ENCODE measurements at places on chromosomes 7 and 10.

DNA sequence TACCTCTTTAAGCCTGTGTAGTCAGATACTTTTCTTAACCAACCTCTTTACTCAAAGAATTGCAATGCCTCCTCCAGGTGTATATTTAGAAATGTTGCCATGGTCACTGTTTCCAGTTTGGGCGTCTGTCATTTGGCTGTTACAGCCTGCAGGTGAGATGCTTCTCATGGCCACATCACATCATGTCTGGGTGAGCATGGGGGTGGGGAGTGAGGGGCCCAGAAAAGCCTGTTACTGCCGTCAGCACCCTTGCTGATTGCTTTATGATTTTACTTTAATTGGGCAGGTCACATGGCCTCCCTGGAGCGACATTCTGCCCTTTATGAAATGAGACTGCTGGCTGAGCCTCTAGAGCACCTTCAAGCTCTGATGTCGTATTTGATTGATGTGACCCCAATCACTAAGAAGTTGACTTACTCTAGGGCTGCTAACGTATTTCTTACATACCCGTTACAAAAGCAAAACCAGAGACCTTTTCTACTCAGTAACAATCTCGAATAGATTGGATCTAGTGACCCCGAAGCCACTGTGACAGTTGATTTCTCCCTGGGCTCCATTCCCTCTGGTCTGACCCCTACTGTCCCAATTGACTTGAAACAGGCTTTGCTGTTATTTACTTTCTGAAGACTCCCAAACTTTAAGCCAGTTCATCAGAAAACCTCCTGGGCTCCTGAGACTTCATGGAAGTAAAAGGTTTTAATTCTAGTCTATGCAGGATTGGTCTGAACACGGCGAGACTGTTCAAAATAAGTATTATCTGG, 60.7 kb downstream of the OTUD1 start:
- no peak for DNase-seq

DNA sequence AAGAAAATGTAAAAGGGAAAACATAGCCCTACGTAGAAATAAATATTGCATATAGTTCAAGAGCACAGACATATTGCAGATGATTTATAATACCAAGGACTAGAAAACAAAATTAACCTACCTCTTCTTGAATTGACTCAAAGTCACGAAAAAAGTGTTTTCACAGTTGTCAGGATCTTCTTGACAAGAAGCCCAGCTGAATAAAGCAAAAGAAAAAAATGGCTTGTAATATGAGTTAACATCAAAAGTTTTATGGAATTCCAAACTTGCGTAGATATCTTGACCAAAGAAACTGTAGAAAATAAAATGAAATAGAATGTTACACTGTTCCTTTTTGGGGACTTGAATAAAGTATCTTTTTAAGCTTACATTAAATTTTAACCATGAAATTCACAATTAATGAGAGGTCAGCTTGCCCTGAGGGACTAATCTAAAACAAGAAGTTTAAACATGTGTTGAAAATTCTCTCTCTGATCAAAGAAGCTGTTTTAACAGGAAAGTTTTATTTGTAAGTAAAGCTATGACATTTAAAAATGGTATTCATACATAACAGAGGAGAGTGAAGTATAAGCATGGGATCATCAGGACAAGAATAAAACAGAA, 133.1 kb upstream of the SEMA3C start:
- no peak for DNase-seq

- DNase-seq: no peak
Measured at GRCh38 chr7:104983076-104983577, 30.9 kb upstream of the KMT2E start.

DNA sequence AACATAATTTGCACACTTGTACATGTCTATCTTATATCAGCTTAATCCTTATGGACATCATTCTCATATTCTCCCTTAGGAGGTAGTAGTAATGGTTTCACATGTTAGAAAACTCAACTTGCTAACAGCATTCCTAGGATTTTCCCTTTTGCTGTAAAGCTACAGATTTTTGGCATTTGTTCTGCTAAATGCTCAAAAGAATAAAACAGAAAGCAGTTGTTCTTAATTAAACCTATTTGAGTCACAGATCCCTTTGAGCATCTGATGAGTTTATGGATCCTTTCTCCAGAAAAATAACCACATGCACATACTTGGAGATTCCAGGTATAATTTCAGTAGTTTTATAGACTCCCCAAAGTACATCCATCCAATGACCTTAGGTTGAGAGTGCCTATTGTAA, 122.9 kb upstream of the BET1 start:
- no peak for DNase-seq

GRCh38 chr10:44864051-44864450, 47.1 kb upstream of the TMEM72 start:
- DNase-seq: no peak

- no peak for DNase-seq
Measured at GRCh38 chr7:90879924-90880323, 283.8 kb downstream of the CDK14 start.

- DNase-seq: no peak
Measured at GRCh38 chr7:159144758-159145489, at the start of gene VIPR2. VIPR2 (minus strand) TSS chr7:159144867; CDS start chr7:159144771, 96 bp downstream.

All from activated T-helper 9 cell treated with anti-CD3 and anti-CD28 coated beads, Interleukin-2, amount 50 U/mL, for 16 hours (primary cell).